Fibroblast of mammary gland (primary cell): ENCODE measurements at places on chromosomes 5 and 9.

DNA sequence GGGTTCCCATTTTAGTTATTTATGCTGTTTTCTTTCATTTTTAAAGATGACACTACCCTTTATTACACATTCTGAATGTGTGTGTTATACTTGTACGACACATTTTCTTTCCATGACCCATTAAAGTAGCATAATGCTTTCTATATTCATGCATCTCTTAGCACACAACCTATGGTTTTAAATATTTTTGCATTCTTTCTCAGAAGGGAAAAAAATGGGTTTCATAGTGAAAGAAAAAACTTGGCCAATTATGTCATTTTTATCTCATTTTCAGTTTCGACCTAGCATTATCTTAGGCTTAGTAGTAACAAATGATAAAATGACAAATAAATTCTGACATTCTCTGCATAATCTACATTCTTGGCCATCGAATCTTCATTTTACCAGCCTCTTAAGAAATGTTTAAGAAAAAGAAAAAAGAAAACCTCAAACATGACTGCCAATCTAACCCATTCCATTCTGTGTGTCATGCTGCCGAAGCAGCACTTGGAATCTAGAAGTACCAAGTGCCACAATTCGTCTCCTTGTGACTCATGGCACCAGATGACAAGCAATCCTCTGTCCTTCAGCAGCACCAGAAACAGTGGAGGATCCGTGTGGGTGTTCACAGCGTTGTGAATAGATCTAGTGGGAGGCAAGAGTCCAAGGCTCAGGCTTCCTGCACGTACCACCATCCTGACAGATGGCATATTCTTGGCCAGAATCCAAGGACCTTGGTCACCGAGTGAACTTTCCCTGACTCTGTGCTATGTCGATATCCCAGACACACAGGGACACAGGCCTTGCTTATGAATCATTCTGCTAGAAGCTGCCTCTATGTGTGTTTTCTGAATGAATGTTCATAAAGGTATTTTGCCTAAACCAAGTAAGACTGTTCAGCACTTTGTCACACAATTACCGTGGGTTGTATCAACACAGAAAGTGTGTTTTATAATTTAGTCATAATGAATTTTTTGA lies 502.7 kb downstream of the NR2F1-AS1 start:
- DNase-seq = peak; percentile 91

GRCh38 chr5:179536676-179537075 lies 13.7 kb upstream of the RUFY1 start:
- no peak for DNase-seq

GRCh38 chr5:24854350-24854749 lies 209.6 kb upstream of the CDH10 start:
- no peak for DNase-seq

GRCh38 chr5:14998491-14998890 lies 126.9 kb upstream of the ANKH start:
- DNase-seq = no peak

GRCh38 chr5:58188262-58188651 lies 271.6 kb downstream of the PLK2 start:
- peak; percentile 45 for DNase-seq

DNA sequence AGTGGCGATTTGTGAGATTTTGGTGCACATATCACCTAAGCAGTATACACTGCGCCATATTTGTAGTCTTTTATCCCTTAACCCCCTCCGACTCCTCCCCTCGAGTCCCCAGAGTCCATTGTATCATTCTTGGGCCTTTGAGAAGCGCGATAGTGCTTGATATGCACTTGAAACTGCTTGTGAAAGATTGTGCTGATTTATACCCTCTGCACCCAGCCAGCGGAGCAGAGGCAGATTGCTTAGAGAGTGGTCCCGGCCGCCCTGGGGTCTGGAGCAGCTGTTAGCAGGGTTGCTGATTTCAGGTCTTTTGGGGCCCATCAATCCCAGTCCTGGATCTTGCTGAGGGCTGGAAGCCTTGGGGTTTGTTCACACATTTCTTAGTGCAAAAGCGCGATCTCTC lies 13.0 kb upstream of the FAM240B start:
- DNase-seq = no peak

DNA sequence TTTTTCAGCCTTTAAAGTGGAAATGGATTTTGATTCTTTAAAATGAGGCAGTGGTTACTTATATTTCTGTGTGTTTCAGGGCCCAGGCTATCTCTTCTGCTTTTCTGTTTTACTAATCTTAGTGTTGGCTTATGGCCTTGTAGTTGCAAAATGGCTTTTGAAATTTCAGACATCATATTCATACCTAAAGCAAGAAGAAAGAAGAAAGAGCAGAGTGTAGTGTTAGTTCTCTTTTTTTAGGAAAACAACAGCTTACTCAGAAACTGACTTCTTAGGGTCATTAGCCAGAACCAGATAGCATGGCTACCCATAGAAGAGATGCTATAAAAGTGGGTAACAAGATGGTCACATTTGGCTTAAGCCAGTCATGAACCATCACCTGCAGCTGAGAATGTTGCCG lies 20.9 kb downstream of the ZBED3 start:
- no peak for DNase-seq

DNA sequence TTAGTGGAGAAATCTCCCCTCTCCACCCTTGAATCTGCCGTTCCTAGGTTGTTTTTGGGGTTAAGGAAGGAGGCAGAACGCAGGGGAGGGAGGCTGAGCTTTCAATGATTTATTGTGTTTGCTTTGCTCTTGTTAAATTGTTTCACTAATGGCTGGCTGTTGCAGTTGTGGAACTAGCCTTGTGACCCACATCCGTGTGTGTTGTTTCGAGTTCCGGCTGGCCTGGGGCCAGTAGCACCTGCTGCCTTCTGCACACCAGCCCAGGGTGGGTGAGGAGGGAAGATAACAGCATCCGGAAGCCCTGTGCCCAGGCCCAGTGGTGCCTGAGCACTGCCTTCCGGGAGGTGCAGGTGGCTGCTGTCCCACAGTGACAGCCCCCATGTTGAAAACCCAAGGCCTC lies 3.6 kb downstream of the ERGIC1 start:
- no peak for DNase-seq

- DNase-seq = peak; percentile 23
Observed at GRCh38 chr5:73861313-73861988, 235.5 kb downstream of the ARHGEF28 start.

DNA sequence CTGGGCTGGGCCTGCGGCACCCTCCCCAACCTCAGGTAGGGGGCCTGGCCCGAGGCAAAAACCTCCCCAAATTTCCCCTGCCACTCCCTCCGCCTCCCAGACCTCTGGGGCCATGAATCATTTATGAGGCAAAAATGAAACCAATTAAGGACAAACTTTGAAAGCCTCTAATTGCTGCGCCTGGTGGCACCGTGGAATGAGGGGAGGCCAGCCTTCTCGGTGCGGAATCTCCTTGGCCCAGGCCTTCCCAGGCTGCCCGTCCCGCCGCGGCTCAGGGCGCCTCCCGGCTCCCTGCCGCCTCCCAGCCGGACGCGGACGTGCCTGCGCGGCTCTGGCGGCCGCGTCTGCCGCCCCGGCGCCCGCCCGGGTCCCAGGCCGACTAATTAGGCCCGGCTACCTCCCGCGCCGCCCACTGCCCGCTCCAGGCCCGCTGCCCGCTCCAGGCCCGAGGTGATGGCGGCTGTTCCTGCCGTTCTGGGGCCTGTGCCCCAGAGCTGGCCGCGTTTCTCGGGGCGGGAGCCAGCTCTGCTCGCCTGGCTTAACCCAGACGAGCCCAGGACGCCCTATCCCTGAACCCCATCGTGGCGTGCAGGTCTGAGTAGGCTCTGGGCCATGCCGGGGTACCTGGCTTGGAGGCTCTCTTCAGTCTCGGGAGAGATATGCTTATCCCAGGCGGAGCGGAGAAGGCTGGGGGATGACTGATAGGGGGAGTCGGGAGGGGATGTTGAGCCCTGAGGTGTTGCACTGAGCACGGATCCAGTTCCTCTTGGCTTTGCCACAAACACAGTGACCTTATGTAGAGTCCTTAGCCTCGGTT lies 20.1 kb downstream of the CXXC5 start:
- peak; percentile 39 for DNase-seq

- no peak for DNase-seq
Observed at GRCh38 chr5:93247105-93247504, 333.9 kb downstream of the NR2F1-AS1 start.

DNA sequence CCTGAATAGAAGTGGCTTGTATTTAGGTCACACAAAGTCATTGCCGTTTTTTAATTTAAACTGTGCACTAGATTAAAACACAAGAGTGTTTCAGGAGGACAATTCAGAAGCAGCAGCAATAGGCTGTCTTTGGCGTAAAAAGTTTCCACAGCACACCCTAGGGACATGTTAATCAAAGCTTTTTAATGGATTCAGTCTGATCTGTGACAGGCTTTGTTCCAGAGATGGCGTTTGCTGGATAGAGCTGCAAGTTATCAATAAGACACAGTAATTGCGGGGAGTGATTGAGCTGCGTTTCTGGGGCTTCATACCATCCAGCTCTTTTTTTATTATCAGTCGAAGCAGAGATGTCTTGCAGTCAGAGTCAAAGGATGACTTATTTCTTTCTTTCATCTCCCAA lies 300.3 kb downstream of the ZNF608 start:
- no peak for DNase-seq

- no peak for DNase-seq
Observed at GRCh38 chr9:137488327-137488653, 29.2 kb upstream of the NSMF start.

- DNase-seq = no peak
Observed at GRCh38 chr9:135215571-135216161, 128.2 kb downstream of the OLFM1 start.

- no peak for DNase-seq
Observed at GRCh38 chr9:120569556-120569955, 10.4 kb downstream of the CDK5RAP2 start.

GRCh38 chr5:124121198-124121597 lies 609.2 kb downstream of the CSNK1G3 start:
- DNase-seq = no peak

DNA sequence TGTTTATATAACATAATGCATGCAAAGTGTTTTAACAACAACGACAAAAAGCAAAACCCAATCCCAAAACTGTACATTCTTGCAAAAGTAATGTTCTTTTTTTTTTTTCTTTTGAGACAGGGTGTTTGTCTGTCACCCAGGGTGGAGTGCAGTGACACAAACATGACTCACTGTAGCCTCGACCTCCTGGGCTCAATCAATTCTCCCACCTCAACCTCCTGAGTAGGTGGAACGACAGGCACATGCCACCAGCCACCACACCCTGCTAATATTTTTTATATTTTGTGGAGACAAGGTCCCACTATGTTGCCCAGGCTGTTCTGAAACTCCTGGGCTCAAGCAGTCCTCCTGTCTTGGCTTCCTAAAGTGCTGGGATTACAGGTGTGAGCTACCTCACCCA lies 13.6 kb upstream of the HAVCR1 start:
- no peak for DNase-seq

DNA sequence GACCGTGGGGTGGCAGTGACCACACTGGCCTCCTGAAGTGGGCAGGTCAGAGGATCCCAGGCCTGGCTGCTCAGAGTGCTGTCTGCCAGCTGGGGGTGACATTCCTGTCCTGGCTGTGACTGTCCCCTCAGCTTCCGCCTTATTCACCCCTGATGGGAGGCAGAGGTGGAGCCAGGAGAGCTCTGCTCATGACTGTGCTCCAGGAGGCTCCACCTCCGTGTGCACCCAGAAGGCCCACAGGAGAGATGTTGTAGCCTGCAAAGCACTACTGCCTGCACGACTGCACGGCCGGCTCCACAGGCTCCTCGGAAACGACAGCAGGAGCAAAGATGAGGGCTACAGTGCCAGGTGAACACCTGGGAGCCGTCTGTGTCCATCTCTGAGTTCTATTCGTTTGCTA lies 60.9 kb downstream of the ROPN1L start:
- no peak for DNase-seq

DNA sequence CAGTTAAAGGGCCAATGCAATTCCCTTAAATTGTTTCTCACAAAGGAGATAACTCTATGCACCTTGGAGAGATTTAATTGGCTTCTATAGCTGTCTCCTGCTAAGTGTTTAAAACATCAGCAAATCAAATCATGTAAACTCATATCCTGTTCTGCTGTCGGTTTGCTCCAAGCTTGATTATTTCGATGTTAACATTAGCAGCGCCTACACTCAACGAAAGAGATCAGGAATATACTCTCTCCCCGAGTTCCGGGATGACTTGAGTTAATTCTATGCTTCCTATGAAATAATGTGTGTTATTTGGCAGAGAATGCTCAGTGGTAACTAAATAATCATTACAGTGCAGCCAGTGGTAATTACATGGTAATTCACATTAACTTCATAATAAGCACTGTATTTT lies 338.6 kb downstream of the EBF1 start:
- DNase-seq = no peak

- peak; percentile 95 for DNase-seq
Observed at GRCh38 chr9:87193925-87194868, 246.9 kb upstream of the GAS1 start.

- no peak for DNase-seq
Observed at GRCh38 chr5:167513381-167513780, 778.1 kb upstream of the WWC1 start.

DNA sequence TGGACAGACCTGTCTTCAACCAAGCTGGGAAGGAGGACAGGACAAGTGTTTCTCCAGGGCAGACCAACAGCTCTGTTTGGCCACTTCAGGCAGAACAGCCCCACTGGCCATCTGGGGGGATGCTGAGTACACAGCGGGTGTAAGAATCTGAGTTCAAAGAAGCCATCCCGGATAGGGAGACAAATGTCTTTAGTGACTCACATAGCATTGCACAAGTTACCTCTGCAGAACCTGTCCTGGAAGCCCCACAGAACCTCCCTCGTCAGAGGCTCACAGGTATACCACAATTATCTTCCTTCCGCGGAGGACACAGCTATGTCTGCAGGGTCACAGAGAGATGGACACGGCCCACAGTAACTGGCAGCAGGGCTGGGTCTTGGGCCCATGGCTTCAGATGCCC lies 2.0 kb downstream of the OR2V2 start:
- DNase-seq = no peak

DNA sequence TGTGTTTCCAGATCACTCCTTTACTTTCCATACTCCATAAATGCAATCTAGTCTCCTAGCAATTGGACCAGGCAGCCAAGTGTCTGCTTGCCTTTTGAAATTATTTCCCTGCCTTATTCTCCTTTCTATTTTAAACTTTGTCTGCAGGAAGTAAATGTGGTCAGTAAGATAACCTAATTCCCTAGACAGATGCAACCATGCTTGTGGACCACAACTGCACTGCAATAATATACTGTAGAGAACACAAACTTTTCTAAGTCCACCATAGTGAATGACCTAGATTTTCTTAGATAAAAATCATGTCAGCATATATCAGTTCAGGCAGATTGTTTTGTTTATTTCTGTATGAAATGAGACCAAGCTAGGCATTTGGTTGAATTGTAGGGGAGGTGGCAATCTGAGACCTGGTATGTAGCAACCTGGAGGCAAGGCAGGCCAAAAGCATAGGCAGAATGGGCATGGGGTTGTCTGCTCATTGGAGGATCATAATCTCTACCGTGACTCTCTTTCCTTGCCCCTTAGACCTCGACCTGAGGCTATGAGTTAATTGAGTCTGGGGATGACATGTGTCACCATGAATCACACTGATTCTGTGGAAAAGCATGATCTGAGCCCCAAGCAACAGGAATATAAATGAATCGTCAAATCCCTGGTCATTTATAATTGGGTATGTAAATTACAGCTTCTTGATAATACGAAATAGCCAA lies 20.7 kb downstream of the ACTL7B start:
- no peak for DNase-seq

GRCh38 chr5:55604611-55605067 lies 69.9 kb upstream of the PLPP1 start:
- peak; percentile 79 for DNase-seq
